CD8-positive, alpha-beta T cell (primary cell): ENCODE measurements at places on chromosomes 4 and X.

DNA sequence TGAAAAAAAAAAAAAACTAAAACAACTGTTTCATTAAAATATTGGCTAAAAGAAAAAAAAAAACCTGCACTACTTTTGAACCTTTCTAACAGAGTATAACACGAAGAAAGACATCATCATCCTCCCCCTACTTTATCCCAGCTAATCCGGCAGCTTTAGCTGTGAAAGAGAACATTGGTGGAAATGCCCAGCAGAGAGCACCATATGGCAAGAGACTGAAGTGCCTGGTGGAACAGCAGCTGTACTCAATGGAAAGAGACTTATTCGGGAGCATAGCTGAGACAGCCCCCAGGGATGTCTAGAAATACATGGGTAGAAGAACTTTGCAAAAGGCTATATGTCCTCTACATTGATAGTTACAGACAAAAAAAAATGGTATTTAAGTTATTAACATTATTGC is 30.3 kb downstream of the STPG2 start:
- no peak for DNase-seq

DNA sequence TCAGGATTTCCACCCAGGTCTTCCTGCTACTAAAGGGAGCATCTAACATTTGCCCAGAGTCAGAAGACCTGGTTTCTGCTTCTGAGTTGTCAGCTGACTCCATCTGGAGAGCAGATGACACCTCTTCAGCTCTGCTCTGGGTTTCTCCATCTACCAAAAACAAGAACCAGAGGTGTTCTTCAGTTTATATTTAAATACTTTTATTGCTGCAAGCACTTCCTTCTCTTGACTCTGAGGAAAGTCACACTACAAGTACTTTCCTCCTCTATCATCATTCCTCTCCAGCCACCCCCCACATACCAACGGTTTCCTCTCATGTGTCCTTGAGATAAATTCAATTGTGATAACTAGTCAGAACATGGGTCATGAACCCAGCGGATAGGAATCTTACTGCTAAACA is 88.4 kb downstream of the PPP3CA start:
- DNase-seq: no peak

DNA sequence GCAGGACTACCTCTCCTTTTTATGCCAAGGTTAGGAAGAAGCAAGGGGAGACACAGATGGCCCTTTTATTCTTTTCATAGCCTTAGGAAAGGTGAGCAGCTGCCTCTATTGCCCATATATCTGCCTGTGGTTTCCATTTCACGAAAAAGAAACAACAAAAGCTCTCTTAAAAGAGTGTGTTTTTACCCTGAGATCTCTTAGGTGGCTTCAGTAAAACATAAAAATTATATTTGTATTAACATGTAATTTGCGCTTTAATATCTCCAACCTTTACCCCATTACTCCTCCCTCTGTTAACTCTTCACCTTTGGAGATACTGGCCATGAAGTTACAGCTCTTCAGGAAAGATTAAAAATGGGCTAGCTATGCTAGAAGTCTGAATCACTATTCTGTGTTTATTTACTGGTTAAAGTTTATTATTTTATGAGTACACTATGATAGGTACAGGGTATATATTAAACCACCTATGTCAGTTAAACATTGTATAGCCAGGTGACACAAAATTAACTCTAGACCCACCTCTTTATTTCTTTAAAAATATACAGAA is 15.0 kb upstream of the SULT1B1 start:
- DNase-seq: no peak

GRCh38 chr4:76178296-76178695 is 30.1 kb upstream of the NUP54 start:
- DNase-seq: no peak

GRCh38 chr4:16006771-16007446 is 43.9 kb upstream of the FGFBP2 start:
- DNase-seq: no peak
